ENCODE measurements at places on chromosomes 1 and 21. TPM values are rescaled to one million over a fixed set of nuclear protein-coding genes. Genes with fewer than 3 reads are reported as not detected.

- no peak for DNase-seq
Observed at GRCh38 chr1:236761397-236762132, 33.5 kb upstream of the MTR start.

LAMC2 gene
- polyA plus RNA-seq = 8.5 TPM

DNA sequence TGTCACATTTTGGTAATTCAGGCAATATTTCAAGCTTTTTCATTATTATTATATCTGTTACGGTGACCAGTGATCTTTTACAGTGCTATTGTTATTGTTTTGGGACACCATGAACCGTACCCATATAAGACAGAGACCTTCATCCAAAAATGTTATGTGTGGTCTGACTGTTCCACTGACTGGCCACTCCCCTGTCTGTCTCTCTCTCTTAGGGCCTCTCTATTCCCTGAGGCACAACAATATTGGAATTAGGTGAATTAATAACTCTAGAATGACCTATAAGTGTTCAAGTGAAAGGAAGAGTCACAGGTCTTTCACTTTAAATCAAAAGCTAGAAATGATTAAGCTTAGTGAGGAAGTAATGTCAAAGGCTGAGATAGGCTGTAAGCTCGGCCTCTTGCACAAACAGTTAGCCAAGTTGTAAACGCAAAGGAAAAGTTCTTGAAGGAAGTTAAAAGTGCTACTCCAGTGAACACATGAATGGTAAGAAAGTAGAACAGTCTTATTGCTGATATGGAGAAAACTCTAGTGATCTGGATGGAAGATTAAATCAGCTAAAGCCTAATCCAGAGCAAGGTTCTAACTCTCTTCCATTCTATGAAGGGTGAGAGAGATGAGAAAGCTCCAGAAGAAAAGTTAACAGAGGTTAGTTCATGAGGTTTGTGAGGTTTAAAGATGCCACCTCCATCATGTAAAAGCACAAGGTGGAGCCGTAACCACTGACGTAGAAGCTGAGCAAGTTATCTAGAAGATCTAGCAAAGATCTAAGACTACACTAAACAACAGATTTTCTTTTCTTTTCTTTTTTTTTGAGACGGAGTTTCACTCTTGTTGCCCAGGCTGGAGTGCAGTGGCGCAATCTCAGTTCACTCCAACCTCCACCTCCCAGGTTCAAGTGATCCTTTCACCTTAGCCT is 19.7 kb upstream of the DIPK1A start:
- no peak for DNase-seq

- DNase-seq = no peak
Observed at GRCh38 chr1:178969226-178969987, 56.3 kb upstream of the FAM20B start.

DNA sequence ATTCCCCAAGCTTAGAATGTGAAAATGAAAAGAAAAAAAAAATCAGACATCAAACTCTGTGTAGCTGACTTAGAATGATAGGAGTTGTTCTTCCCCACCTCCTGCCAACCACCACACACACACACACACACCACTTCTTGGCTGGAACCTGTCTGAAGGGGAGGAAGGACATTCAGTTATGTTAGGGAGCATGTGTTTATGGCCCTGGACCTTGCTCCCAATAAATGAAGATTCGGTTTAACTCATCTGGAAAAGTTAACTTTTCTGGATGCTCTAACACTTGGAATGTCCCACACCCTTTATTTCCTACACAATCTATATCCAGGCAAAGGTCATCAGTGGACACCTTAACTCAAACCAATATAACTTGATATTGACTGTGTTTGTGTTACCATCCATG is 112.4 kb downstream of the DAB1 start:
- DNase-seq = no peak

- DNase-seq = no peak
Observed at GRCh38 chr1:97976801-97977200, 56.0 kb upstream of the DPYD start.

FOXD2 gene
- 0.50 TPM for polyA plus RNA-seq

GRCh38 chr1:227437495-227438008 is 119.3 kb upstream of the CDC42BPA start:
- DNase-seq = peak; percentile 70

GRCh38 chr1:74505928-74506710 is 6.3 kb downstream of the LRRC53 start:
- DNase-seq = no peak

AURKAIP1 gene
- 97.2 TPM for polyA plus RNA-seq

GJB5 gene
- polyA plus RNA-seq = not detected

DNA sequence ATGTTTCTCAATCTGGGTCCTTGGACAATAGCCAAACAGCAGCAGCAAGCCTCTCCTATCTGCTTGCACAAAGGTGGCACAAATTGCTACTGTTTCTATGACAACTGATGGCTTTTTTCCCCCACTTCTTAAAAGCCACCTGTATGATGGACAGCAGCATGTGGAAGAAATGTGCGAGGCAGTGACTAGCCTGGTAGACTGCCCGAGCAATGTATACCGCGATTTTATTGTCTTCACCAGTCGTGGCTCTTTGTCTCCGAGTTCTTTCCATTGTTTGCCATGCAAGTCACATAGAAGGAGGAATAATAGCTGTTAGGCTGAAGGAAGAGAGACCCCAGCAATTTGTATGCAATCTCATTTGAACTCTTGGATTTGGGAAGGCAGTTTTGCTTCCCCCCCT is 79.4 kb downstream of the S1PR1 start:
- no peak for DNase-seq

GRCh38 chr1:43453442-43454269 is at the start of gene HYI:
HYI (minus strand) TSS chr1:43453931; CDS start chr1:43453793, 138 bp downstream.
- peak; percentile 49 for DNase-seq

TCHHL1 gene
- polyA plus RNA-seq = not detected

GRCh38 chr1:10507111-10507879 is 32.5 kb downstream of the PEX14 start:
- peak; percentile 70 for DNase-seq

MMEL1 gene
- not detected for polyA plus RNA-seq

DNA sequence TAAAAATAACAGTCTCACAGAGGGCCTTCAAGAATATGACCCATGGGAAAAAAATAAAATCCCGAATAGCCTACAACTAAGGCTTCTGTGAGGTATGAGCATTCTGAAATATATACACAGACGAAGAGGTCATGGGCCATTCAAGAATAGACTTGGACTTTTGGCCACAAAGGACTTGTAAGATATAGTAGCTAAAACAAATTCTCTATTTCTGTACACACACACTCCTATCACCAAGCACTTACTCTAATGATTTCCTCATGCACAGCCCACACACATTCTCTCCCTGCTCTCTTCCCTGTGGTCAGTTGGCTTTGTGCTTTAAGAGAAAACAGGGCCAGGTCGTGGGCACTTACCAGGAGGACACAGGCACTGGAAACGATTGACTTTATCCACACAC is 69.7 kb upstream of the ADAM30 start:
- no peak for DNase-seq

DNA sequence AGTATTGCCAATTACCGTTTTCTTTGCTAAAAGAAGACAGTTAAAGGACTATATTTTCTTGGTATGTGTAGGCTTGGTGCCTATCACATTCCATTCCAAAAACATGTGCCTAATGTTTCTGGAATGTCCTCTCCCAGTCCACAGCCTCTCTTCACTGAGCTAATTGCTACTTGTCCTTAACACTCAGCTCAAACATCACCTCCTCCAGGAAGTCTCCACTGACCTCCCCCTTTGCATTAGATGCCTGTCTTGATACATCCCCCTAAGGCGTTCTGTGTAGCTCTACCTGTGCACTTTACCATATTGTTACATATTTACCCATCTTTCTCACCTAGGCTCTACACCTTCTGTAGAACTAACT is 195.6 kb upstream of the CAMK1G start:
- no peak for DNase-seq

SPATA1 gene
- 0.49 TPM for polyA plus RNA-seq

DNA sequence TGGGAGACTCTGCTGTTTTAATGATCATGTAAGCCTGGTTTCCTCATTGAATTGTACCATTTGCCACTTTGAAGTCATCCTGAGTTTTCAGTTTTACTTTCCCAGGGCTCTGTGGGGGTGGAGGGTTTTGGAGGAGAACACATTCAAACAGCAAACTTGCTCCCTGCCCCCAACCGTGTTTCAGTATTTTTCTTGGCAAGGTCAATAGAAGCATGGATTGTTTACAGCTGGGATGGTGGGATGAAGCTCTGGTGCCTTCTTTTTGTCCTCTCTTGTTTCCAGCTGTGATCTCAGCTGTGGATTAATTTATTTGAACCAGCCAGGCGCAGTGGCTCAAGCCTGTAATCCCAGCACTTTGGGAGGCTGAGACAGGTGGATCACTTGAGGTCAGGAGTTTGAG is 54.3 kb upstream of the SERBP1 start:
- DNase-seq = no peak

GRCh38 chr1:171488190-171488929 is 3.0 kb downstream of the PRRC2C start:
- no peak for DNase-seq

GRCh38 chr1:117691942-117692341 is 86.1 kb downstream of the TENT5C start:
- no peak for DNase-seq

- no peak for DNase-seq
Observed at GRCh38 chr1:154623358-154623757, 15.4 kb upstream of the ADAR start.

RGS1 gene
- not detected for polyA plus RNA-seq

OR2M3 gene
- not detected for polyA plus RNA-seq

GRCh38 chr1:178540204-178540603 is 27.3 kb downstream of the TEX35 start:
- no peak for DNase-seq

GRCh38 chr1:18972991-18973390 is 16.5 kb upstream of the IFFO2 start:
- no peak for DNase-seq

- DNase-seq = no peak
Observed at GRCh38 chr1:34235594-34235993, 58.9 kb downstream of the C1orf94 start.

GRCh38 chr1:26122988-26123973 is 11.7 kb downstream of the PDIK1L start:
- no peak for DNase-seq

DNA sequence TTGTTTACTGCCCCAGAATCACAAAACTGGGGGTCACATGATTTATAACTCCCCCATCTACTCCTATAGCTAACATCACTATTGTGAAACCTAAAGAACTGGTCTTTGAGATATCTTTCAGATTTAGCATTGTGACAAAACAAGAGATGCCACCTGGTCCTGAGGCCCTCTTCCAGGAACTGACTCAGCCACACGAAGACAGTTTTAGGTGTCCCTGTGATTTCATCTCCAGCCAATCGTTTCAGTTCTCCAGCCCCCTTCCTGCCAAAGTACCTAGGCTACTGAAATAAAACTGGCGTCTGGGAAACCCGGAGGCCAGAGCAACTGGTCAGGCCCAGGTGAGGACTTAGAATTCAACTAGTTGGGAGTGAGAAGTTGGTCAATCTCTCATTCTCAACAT is 36.6 kb downstream of the TBX19 start:
- DNase-seq = no peak

SELE gene
- not detected for polyA plus RNA-seq

GJA4 gene
- polyA plus RNA-seq = not detected

DNA sequence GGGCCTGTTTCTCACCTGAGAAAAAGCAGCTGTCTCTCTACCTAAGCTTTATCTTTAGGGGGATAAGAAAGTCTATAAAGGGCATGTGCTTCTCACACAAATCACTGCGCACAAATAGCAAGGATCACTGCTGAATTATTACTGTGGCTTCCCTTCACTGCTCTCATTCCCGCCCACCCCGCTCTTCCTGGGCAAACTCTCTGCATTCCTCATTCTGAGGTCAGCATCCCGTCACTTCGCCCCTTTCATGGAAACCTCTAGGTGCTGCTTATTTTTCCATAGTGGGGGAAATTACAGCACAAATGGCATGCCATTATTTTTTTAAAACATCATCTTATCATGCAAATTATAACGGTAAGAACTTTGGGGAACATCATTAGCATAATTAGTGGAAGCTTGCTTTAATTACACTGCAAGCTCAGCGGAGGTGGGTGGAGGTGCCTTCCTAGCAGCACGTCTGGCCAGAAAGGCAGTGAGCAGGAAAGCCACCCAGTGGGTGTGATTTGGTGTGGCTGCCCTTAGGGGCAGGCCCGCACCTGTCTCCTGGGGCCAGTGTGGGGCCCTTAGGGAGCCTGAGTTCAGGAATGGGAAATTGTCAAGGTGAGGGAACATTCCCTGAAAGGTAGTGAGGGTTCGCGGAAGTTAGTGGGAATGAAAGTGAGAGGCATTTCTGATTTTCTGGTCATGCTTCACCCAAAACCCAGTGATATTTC is 105.9 kb downstream of the LAMC2 start:
- DNase-seq = no peak

GRCh38 chr1:227532019-227532619 is 31.2 kb upstream of the ZNF678 start:
- DNase-seq = no peak

GRCh38 chr1:228148196-228148861 is 1.4 kb upstream of the GJC2 start:
- DNase-seq = no peak

DNA sequence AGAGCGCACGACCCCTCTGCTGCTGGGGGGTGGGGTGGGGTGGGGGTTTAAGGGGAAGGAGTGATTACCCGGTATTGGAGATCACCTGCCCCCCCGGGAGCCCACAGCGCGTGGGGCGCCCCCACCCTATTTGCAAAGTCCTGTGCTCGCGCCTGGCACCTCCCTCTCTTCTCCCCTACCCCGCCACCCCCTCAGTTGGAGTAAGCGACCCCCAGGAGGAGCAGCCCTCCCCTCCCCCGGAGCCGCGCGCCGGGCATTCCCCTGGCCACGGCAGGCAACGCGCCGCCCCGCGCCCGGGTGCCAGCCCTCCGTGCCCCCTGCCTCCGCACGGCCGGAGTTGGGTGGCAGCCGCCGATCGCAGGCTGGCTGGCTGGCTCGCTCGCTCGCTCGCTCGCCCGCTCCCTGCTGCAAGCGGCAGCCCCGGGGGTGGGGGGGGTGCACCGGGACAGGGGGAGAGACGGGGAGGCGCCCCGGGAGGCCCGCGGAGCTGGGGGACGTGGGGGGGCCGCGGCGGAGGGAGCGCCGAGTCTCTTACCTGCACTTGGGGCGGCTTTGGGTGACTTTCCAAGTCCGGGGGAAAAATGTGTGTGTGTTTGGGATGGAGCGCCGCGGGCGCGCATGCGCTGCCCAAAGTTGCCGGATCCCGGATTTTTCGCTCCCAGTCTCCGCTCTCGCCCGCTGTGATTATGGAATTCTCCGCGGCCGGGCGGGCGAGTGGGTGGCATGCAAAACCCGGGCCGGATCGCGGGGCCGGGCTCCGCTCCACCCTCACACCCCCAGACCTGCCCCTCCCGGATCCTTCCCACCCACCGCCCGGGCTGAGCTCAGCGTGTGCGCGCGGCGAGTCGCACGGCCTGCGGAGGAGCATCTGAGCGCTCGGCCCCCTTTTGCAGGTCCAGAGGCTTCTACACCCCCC is at the start of gene CASZ1:
Gene CASZ1 (minus strand): TSS at position 618 of the 916 bp plus-strand sequence. CDS start 102,757 bp downstream, outside the sequence.
- peak; percentile 85 for DNase-seq

CYP4A11 gene
- polyA plus RNA-seq = not detected

DNA sequence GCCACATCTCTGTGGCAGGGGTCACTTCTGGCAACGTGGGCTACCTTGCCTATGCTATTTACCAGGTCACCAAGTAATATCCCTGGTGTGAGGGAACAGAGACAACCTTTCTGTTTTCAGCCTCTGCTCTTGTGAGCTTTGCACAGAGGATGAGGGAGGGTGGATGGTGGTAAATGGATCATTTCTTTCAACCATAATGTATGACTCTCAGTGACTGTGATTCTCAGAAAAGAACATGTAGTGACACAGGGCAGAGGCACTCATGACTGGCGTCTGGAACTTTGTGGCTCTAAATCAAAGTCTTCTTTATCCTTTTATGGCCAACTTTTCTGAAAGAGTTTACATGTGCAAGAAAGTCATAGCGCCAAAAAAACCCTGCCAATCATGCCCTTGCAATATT is 153.5 kb upstream of the USP24 start:
- no peak for DNase-seq

- no peak for DNase-seq
Observed at GRCh38 chr21:31887391-31887841, 14.6 kb downstream of the HUNK start.

Measured in A549 (cell line).